ENCODE measurements at places on chromosomes 16 and 17.

- no peak for DNase-seq
Measured at GRCh38 chr16:49625311-49626065, 230.4 kb downstream of the ZNF423 start.

- no peak for DNase-seq
Measured at GRCh38 chr16:82793528-82794245, 166.9 kb downstream of the CDH13 start.

- DNase-seq = no peak
Measured at GRCh38 chr16:17348042-17348783, 122.5 kb downstream of the XYLT1 start.

DNA sequence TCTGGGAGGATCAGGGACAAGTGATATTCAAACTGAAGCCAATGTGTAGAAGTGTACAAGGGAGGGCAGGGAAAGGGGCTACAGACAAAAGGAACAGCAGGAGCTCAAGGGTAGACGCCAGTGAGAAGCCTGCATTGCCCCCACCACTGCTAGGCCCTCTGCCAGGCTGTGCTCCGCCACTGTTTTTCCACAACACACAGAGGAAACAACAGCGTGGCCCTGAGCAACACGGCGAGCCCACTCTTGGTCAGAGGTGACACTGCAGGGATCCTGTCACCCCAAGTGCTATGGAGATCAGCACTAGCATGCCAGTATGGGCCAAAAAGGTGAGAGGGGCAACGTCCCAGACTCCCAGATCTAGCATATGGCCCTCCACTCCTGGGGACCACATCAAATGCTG is 23.4 kb downstream of the MYO18A start:
- no peak for DNase-seq

- DNase-seq = no peak
Measured at GRCh38 chr17:2815781-2816185, 19.5 kb downstream of the RAP1GAP2 start.

DNA sequence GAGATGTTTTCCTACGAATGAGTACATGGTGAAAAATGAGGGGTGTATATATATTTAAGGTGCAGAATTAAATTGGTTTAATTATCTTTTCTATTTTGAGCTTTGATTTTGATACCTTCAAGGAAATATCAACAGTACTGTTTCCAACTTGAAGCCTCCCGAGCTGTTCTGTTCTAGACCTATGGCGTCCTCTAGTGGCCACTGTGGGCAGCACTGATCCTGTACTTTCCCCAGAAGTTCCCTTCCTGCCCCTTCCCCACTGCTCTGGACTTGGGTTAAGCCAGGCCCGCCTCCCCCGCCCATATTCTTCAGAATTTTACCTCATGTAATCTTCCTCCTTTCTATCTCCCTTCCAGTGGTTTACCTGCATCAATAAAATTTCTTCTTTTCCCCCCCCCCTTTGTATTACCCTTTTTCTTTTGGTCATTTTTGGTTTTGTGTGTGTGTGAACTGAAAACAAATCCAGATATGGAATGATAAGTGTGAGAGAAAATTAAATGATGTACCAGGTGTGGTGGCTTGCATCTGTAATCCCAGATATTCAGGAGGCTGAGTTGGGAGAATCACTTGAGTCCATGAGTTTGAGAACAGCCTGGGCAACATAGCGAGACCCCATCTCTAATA is 1643.5 kb downstream of the TP53TG3F start:
- DNase-seq = no peak

DNA sequence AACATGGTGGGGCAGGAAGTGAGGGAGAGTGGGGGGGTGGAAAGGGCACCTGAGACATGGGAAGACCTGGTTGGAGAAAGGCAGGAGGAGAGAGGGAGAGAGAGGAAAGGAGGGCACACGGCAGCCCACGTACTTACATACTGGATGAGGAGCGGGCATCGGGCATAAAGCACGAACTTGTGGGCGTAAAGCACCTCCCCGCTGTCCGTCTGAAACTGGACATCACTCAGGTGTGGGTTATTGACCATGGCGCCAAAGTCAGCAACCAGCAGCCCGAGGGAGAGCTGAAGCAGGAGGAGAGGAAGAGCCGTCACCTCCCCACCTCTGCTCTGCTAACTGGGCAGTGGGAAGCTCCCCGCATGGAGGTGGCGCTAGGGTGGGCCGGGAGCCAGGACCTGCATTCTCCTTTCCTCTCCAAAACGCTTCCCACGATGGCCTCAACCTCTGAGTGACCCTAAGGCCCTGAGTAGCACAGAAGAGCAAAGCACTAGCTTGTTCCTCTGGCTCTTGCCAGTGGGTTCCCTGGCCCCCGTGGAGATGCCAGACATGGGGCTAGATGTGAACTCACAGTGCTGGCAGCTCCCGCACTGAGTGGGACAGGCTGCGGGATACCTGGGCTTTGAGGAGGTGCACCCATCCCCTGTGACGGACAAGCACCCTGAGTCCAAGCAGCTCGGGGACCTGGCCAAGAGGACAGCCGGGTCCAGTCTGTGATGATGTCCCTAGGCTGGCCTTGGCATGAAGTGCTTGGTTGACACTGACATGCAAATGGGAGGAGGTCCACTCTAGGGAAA is 16.9 kb downstream of the SLX4 start:
- DNase-seq = no peak

DNA sequence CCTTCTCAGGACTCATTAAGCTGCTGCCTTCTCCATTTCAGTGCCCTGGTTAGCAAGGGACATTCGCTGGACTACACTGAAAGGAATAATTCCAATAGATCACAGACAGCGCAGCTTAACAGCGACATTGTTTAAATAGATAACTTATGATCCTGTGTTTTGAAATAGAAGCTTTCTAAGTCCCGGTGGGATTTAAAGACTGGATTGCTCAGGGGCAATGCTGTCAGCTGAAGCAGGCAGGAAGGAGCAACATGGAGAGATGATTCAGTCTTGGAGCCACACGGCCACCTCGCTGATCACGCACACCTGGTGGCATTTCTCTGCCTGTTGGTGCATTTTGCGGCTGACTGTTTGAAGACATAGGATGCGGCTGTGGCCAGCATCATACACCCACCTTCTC is 292.0 kb downstream of the FOXL1 start:
- DNase-seq = no peak

DNA sequence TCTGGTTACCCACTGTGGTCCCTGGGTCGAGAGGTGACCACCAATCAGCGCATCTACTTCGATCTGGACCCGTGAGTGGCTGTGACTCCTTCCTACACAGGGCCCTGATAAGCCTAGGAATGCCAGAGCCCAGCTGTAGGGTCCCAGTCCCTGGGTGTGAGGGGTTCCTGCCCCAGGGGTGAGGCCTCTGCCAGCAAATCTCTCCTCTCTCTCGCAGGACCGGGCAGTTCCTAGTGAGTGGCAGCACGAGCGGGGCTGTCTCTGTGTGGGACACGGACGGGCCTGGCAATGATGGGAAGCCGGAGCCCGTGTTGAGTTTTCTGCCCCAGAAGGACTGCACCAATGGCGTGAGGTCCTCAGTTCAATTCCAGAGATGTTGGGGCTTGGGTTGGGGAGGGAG is 2.2 kb upstream of the EFNB3 start:
- no peak for DNase-seq

DNA sequence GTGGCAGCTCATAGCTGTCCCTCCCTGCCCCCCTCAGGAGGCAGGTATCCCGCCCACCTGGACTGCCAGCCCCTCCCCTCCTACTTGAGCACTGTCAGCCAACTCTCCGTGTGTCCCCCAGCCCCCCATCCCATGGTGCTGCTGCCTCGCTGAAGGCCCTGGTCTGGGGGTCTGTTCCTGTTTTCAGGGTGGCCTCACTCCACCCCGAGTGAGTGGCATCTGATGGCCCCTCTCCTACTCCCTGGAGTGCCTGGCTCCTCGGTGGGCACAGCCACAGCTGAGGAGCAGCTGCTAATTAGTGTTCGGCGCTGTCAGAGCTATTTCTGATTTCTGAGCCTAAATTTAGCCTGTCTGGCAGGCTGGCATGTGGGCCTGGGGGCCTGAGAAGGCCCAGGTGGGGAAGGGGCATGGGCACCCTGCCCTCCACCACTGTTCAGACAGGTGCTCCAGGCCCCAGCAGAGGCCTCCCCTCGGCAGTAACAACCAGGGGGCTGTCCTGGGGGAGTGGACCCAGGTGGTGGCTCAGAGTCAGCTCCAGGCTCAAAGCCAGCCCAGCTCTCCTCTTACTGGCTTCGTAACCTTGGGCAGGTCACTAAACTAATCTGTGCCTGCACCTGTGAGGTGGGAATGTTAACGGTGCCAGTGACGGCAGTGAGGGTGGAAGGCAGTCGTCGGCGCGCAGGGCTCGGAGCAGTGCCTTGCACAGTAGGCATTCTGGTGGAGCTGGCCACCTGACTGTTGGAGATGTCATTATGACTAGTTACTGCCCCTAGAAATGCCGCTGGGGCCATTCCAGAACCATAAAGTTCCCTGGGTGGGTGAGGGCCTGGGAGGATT is 6.5 kb downstream of the FMNL1 start:
- DNase-seq = no peak

All from activated naive CD8-positive, alpha-beta T cell treated with anti-CD3 and anti-CD28 coated beads, Interleukin-2, amount 50 U/mL, for 16 hours (primary cell).